Type B pancreatic cell (in vitro differentiated cells): ENCODE measurements at places on chromosomes 3 and 15.

DNA sequence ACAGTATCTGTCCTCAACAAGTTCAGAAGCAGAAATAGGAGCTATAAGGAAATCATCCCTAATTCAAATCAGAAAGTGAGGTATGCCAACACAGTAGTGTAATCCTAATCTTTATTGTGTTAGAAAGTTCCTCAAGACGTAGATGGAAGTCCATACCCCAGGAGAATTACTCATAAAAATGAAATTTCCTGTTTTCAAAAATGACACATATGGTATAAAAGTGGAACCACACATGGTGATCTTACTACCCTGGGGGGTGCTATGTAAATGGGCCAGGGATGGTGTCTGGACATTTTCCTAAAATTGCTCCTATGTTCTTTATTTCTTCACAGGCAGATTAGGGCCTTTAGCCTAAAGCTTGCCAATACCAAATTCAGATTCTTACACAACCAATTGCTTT is 204.1 kb downstream of the ARRDC4 start:
- no peak overlapping the region for H3K27ac ChIP-seq
- H3K36me3 ChIP-seq: no peaks in the 10 kb centered on the region
- no peak for DNase-seq

- DNase-seq: no peak
- no peaks in the 10 kb centered on the region for H3K27me3 ChIP-seq
- H3K4me1 ChIP-seq: peaks cover 4% of the 10 kb centered on the region
- peak overlapping the region; percentile 91 for H3K27ac ChIP-seq
- H3K36me3 ChIP-seq: no peaks in the 10 kb centered on the region
These were observed 42.9 kb upstream of the ZNF710 start for GRCh38 chr15:89958107-89958805.

GRCh38 chr3:61841111-61841845 is 279.9 kb downstream of the PTPRG start:
- no peak for DNase-seq
- H3K4me1 ChIP-seq: peaks cover 42% of the 10 kb centered on the region
- peaks cover 2% of the 10 kb centered on the region for H3K36me3 ChIP-seq

GRCh38 chr3:13352621-13353131 is 67.4 kb downstream of the NUP210 start:
- no peak overlapping the region for H3K4me3 ChIP-seq
- H3K4me1 ChIP-seq: peaks cover 13% of the 10 kb centered on the region
- peaks cover 6% of the 10 kb centered on the region for H3K36me3 ChIP-seq
- no peaks in the 10 kb centered on the region for H3K27me3 ChIP-seq
- no peak for DNase-seq
- H3K27ac ChIP-seq: no peak overlapping the region

GRCh38 chr3:6971933-6972332 is 111.0 kb downstream of the GRM7 start:
- H3K27me3 ChIP-seq: no peaks in the 10 kb centered on the region
- peaks cover 7% of the 10 kb centered on the region for H3K4me1 ChIP-seq
- H3K36me3 ChIP-seq: no peaks in the 10 kb centered on the region

DNA sequence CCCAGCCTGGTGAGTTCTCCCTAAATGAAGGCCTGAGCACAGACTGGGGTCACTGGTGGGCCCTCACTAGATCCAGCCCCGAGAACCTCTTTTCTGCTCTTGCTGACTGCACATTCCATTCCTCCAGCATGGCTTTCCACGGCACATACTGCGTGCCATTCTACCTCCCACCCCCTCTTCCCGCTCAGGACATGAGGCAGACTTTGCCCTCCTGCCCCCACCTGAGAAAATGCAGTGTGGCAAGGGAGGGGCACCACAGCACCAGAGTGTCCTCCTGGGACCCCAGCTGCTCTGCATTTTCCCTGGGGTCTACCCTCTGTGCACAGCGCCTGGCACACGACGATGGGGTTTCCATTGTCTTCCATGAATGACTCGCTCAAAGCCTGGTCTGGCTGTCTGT is 6.1 kb upstream of the SLCO2A1 start:
- no peak overlapping the region for H3K4me3 ChIP-seq
- DNase-seq: no peak
- H3K27ac ChIP-seq: no peak overlapping the region
- H3K36me3 ChIP-seq: no peaks in the 10 kb centered on the region
- peaks cover 11% of the 10 kb centered on the region for H3K27me3 ChIP-seq

GRCh38 chr15:53831907-53832770 is 72.7 kb upstream of the WDR72 start:
- H3K4me3 ChIP-seq: peak overlapping the region; percentile 12
- no peaks in the 10 kb centered on the region for H3K36me3 ChIP-seq
- DNase-seq: no peak
- H3K27ac ChIP-seq: peak overlapping the region; percentile 15
- no peaks in the 10 kb centered on the region for H3K27me3 ChIP-seq

DNA sequence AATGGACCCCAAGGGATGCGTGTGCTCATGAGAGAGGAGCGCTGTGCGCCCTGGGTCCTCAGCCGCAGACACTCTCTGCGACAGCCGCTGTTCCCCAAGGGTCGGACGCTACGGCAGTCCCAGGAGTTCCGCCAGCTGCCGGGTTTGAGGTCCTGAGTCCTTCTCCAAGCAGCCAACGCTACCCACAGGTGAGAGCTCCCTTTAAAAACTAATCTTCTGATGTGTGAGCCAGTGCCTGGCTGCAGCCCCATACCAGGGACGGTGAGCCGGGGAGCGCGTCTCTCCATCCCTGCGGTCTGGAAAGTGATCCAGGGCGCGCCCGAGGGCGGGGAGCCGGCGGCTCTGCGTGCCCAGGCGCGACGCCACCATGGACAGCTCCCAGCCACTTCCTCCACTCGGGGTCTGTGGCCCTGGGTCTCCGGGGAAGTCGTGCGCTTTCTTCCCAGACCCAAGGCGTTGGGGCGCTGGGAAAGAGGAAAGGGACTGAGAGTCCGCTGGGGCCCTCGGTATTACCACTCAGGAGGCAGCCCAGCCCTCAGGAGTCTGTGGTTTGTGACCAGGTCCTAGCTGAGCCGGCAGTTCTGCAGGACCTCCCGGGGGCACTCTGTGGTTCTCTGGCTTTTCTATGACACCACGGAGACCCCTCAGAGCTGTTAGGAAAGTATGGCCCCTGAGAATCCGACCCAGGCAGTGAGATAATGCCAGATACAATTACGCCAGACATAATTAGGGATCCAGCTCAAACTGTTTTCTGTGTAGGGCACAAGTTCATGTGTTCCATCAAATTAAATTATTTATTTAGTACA is 1.4 kb downstream of the CEMIP start:
- no peak overlapping the region for H3K27ac ChIP-seq
- peak overlapping the region; percentile 91 for H3K4me3 ChIP-seq
- H3K36me3 ChIP-seq: no peaks in the 10 kb centered on the region
- DNase-seq: peak; percentile 85

DNA sequence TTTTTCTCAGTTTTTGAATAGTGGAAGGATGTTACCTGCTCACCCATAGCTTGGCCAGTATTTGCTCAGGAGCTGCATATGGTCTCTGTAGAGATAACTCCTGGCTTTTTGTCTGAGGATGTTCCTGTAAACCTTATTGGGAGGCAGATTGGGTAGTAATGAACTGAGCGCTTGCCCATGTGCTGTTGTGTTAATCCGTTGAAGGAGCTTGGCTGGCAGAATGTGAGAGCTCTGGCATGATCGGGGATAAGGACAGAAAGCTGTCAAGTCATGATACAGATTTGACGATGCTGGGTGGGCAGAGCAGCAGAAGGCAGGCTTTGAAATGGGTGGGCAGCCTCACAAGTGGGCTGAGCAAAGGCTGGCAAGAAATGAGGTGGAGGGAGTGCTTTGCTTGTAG is 27.4 kb downstream of the SH3GL3 start:
- H3K4me3 ChIP-seq: no peak overlapping the region
- H3K4me1 ChIP-seq: peaks cover 5% of the 10 kb centered on the region
- peak overlapping the region; percentile 44 for H3K27ac ChIP-seq

DNA sequence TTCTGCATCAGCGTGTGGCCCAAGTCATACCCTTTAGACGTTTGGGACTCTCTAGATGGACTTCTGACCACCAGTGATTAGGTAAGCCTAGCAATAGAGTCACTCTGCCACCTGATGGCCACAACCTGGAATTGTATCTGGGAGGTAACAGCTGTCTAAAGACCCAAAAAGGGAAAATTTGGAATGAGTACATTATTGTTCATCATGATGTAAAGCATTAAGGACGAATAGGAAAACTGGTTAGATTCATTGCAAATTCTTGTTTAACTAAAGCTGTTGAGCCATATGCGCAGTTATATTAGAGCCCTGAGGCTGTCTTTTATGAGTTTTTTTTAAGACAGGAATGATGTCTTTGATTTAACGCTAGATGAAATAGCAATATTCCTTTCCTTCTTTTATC is 63.6 kb downstream of the FAM81A start:
- H3K27me3 ChIP-seq: no peaks in the 10 kb centered on the region
- no peaks in the 10 kb centered on the region for H3K36me3 ChIP-seq
- no peak overlapping the region for H3K4me3 ChIP-seq
- H3K4me1 ChIP-seq: no peaks in the 10 kb centered on the region
- no peak for DNase-seq

DNA sequence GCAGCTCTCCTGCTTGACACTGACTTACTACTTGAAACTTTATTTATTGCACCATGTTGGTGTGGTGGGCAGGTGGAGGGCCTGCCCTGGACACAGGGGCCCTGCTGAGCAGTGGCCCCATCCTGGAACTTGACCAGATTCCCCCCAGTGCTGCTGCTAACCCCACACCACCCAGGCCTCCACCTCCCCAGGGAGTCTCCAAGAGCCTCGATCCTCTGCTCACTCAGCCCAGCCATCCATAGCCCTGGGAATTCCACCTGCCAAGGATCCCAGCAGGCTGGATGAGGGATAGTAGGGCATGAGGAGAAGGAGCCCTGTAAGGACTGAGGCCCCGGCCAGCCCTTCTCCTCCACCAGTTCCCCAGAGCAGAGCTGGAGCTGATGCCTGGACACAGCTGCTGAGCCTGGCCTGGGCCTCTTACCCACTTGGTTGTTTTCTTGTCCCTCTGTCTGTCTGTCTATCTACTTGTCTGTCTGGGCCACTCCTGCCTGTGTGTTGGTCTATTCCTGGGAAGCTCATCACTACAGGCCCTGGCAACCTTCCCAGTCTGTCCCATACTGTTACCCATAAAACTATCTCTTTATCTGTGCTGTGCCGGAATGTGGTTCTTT is 2.8 kb downstream of the CHAC1 start:
- H3K27me3 ChIP-seq: peaks cover 14% of the 10 kb centered on the region
- H3K4me1 ChIP-seq: peaks cover 28% of the 10 kb centered on the region
- no peaks in the 10 kb centered on the region for H3K36me3 ChIP-seq

GRCh38 chr3:8873740-8874139 is 89.5 kb downstream of the RAD18 start:
- no peak for DNase-seq
- no peak overlapping the region for H3K4me3 ChIP-seq

- H3K36me3 ChIP-seq: no peaks in the 10 kb centered on the region
- no peak for DNase-seq
- peaks cover 4% of the 10 kb centered on the region for H3K27me3 ChIP-seq
These were observed 79.9 kb downstream of the PCSK6 start for GRCh38 chr15:101409621-101410020.

GRCh38 chr15:78210349-78210717 is 24.0 kb downstream of the ACSBG1 start:
- DNase-seq: no peak
- H3K27me3 ChIP-seq: no peaks in the 10 kb centered on the region
- no peak overlapping the region for H3K4me3 ChIP-seq
- H3K4me1 ChIP-seq: peaks cover 27% of the 10 kb centered on the region

- H3K4me3 ChIP-seq: no peak overlapping the region
- no peak for DNase-seq
- H3K4me1 ChIP-seq: peaks cover 8% of the 10 kb centered on the region
- H3K27ac ChIP-seq: no peak overlapping the region
- no peaks in the 10 kb centered on the region for H3K27me3 ChIP-seq
- H3K36me3 ChIP-seq: no peaks in the 10 kb centered on the region
These were observed 127.4 kb downstream of the EDEM1 start for GRCh38 chr3:5314897-5315296.

- DNase-seq: peak; percentile 98
- peaks cover 3% of the 10 kb centered on the region for H3K36me3 ChIP-seq
- H3K4me1 ChIP-seq: peaks cover 25% of the 10 kb centered on the region
- no peak within 1 kb of the TSS for H3K4me3 ChIP-seq
- no peaks in the 10 kb centered on the region for H3K27me3 ChIP-seq
- no peak within 1 kb of the TSS for H3K27ac ChIP-seq
These were observed at the start of gene ABHD2 for GRCh38 chr15:89087830-89088604. ABHD2 (plus strand) TSS chr15:89088456; CDS start chr15:89116328, 27,872 bp downstream.

GRCh38 chr15:39358441-39359041 is 222.3 kb upstream of the THBS1 start:
- DNase-seq: no peak
- peaks cover 28% of the 10 kb centered on the region for H3K4me1 ChIP-seq
- H3K27me3 ChIP-seq: no peaks in the 10 kb centered on the region
- no peaks in the 10 kb centered on the region for H3K36me3 ChIP-seq

DNA sequence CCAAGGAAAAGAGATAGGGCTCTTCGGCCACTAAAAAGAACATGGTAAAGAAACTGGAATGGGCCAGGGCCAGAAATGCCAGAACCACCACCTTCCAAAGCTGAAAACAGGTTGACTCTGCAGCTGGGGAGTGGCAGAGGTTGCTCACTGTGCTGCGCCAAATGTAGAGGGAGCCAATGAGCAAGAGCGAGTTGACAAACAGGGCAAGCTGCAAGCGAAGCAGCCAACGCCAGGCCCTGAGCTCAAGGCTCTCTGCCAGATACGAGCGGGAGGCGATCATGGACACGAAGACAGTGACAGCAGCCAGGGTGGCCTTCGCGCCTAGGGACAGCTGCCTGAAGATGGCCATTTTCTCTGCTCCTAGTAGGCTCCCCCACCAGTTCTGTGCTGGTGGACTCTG is 3.1 kb downstream of the GLB1 start:
- no peaks in the 10 kb centered on the region for H3K27me3 ChIP-seq
- H3K4me1 ChIP-seq: peaks cover 25% of the 10 kb centered on the region
- peaks cover 43% of the 10 kb centered on the region for H3K36me3 ChIP-seq
- no peak overlapping the region for H3K4me3 ChIP-seq
- no peak for DNase-seq
- no peak overlapping the region for H3K27ac ChIP-seq

- H3K4me3 ChIP-seq: no peak overlapping the region
- DNase-seq: no peak
- no peak overlapping the region for H3K27ac ChIP-seq
- H3K4me1 ChIP-seq: no peaks in the 10 kb centered on the region
- peaks cover 18% of the 10 kb centered on the region for H3K36me3 ChIP-seq
- H3K27me3 ChIP-seq: no peaks in the 10 kb centered on the region
These were observed 20.3 kb downstream of the CRTAP start for GRCh38 chr3:33134026-33134625.

DNA sequence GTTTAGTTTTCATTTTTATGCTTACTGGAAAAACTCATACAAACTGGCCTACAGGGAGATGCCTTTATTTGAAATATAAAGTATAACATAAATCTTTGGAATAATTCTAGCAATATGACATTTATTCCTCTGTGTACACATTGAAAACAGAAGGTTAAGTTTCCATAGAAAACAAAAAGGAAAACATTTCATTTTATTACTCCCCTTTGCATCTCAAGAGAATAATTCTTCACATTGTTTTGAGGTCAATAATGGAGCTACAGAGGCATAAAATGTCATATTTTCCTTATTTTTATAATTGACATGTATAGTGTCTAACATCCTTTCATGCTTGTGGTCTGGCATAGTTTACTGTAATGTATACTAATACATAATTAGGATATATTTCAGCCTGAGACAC is 187.6 kb upstream of the AGTR1 start:
- no peaks in the 10 kb centered on the region for H3K27me3 ChIP-seq
- H3K4me3 ChIP-seq: no peak overlapping the region
- DNase-seq: no peak
- H3K4me1 ChIP-seq: no peaks in the 10 kb centered on the region
- no peaks in the 10 kb centered on the region for H3K36me3 ChIP-seq
